ENCODE measurements at places on chromosomes 6 and 20.
A peak's percentile ranks its signal among the peaks of the same experiment; 100 is the strongest.

- peak; percentile 41 for DNase-seq
Measured at GRCh38 chr6:41374618-41375590, 39.5 kb downstream of the NCR2 start.

GRCh38 chr6:37005061-37005810 is at the start of gene FGD2:
Gene FGD2, plus strand, starts transcription at chr6:37005655. Its CDS starts 163 bp downstream, at chr6:37005818.
- peak; percentile 36 for DNase-seq

GRCh38 chr6:65761890-65762289 is 54.9 kb upstream of the EYS start:
- DNase-seq = no peak

GRCh38 chr6:159056432-159056831 is 11.6 kb upstream of the TAGAP start:
- no peak for DNase-seq

DNA sequence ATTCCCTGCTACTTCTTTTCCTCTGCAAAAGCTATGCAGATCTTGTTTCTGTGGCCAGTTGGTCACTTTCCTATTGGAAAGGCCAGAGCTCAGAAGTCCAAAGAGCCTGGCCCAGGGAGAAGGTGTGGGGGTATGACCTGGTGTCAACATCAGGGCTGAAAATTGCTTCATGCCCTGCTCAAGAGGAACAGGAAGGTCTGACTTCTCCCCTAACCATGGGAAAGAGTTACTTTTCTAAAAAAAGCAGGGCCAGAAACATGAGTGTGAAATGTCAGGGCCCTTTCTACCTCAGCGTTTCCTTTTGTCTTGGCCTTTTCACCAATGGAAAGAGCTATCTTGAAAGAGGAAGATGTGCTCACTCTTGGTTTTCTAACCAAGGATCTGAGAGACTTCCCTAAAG is 117.4 kb downstream of the MAFB start:
- DNase-seq = peak; percentile 70

DNA sequence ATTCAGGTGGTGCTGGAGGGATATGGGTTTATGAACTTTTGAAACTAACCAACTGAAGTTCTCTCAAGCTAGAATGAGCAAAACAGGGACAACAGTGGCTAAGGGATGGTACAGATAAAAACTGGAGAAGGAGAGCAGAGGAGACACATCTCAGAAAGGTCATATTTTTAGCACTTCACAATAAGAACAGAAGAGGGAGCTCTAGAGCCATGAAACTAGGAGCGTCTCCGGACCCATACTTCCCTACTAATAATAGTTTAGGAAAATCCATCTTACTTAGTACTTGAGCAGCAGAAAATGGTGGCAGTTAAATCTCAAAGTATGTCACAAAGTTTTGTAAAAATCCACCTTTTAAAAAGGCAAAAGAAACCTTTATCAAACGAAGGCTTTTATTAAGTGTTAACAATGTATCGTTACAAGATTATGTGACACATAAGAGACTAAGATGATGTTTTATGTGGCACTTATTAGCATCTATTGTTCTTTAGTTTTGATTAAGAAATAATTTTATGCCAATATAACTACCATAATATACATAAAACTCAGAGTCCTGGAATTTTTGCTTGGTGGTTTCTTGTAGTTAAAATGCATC is 278.6 kb downstream of the TBC1D32 start:
- peak; percentile 57 for DNase-seq

GRCh38 chr20:1336699-1337367 is 7.9 kb upstream of the SDCBP2 start:
- DNase-seq = peak; percentile 48
